ENCODE measurements at places on chromosomes 5 and 9.

DNA sequence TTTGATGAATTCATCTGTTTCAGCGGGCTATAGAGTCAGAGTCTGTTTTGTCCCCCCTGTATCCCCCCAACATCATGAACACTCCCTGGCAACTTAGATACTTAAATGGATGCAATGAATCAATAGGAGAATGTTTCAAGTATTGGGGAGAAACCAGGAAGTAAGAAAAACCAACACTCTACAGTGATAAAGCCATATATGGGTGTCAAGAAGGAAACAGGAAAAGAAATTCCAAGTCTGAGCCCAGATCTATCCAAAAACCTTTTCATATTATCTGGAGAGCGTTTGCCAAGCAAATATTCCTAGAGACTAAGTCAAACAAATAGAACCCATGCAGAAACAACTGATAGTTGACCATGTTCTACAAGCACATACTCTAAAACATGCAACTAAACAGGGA lies 2.3 kb upstream of the GNAQ start:
- H3K27me3 ChIP-seq = no peaks in the 10 kb centered on the region
- no peak overlapping the region for H3K4me3 ChIP-seq
- no peak for DNase-seq
- H3K27ac ChIP-seq = no peak overlapping the region

- DNase-seq = no peak
- no peaks in the 10 kb centered on the region for H3K27me3 ChIP-seq
- H3K4me3 ChIP-seq = no peak overlapping the region
- H3K36me3 ChIP-seq = no peaks in the 10 kb centered on the region
- no peak overlapping the region for H3K27ac ChIP-seq
- peaks cover 4% of the 10 kb centered on the region for H3K4me1 ChIP-seq
These were observed 172.8 kb downstream of the APBA1 start for GRCh38 chr9:69499407-69499806.

DNA sequence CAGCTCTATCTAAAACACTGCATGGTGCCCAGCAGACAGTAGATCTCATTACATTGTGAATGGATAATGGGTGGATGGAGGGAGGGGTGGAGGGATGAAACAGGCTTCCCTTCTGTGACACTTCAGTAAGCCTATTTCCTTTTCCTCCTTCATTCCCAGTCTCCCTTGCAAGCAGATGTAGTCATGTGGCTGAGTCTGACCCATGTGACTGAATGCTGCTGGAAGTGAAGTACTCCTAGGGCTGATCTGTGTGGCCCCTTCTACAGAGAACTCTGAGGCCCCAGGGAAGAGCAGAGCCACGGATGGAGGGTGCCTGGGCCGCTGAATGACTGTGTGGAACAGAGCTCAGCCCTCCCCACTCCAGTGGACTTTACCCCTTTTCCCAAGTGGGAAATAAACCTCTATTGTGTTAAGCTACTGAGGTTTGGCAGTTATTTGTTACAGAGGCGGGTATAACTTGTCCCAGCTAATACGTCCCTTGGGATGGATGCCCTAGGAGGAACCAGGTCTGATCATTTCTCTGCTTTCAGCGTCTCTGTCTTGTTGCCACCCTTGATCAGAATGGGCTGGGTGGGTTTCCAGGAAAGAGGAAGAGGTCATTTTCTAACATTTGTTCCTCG lies 176.1 kb upstream of the MVB12B start:
- H3K4me3 ChIP-seq = no peak overlapping the region
- H3K4me1 ChIP-seq = peaks cover 9% of the 10 kb centered on the region
- peaks cover 21% of the 10 kb centered on the region for H3K27me3 ChIP-seq
- no peaks in the 10 kb centered on the region for H3K36me3 ChIP-seq

GRCh38 chr5:117759849-117760499 lies 1185.4 kb upstream of the SEMA6A start:
- H3K4me1 ChIP-seq = no peaks in the 10 kb centered on the region
- H3K4me3 ChIP-seq = no peak overlapping the region
- H3K36me3 ChIP-seq = no peaks in the 10 kb centered on the region
- H3K27me3 ChIP-seq = no peaks in the 10 kb centered on the region

GRCh38 chr9:118643118-118643517 lies 726.1 kb downstream of the BRINP1 start:
- no peak for DNase-seq
- no peaks in the 10 kb centered on the region for H3K36me3 ChIP-seq
- no peak overlapping the region for H3K27ac ChIP-seq
- no peaks in the 10 kb centered on the region for H3K27me3 ChIP-seq

GRCh38 chr9:5839572-5839902 lies 6.6 kb upstream of the ERMP1 start:
- no peaks in the 10 kb centered on the region for H3K27me3 ChIP-seq
- DNase-seq = no peak
- H3K4me1 ChIP-seq = peaks cover 55% of the 10 kb centered on the region
- H3K4me3 ChIP-seq = no peak overlapping the region
- H3K36me3 ChIP-seq = no peaks in the 10 kb centered on the region

DNA sequence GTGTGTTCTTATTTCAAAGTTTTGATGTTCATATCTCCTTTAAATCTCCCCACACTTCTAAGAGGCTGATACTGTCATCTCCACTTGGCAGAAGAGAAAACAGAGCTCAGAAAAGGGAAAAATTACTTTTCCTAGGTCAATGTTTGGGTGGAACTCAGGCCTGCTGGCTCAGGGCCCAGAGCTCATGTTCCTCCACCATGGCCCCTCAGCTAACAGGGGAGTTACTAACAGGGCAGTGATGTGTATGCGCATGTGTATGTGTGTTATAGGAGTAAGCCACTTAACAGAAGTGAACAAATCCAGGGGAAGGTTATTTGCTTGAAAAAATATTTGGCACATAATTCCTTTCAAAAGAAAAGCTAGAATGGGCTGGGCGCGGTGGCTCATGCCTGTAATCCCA lies 2.5 kb downstream of the C1QTNF2 start:
- H3K27ac ChIP-seq = no peak overlapping the region
- H3K4me3 ChIP-seq = no peak overlapping the region
- H3K27me3 ChIP-seq = peaks cover 55% of the 10 kb centered on the region
- peaks cover 16% of the 10 kb centered on the region for H3K4me1 ChIP-seq
- DNase-seq = no peak

DNA sequence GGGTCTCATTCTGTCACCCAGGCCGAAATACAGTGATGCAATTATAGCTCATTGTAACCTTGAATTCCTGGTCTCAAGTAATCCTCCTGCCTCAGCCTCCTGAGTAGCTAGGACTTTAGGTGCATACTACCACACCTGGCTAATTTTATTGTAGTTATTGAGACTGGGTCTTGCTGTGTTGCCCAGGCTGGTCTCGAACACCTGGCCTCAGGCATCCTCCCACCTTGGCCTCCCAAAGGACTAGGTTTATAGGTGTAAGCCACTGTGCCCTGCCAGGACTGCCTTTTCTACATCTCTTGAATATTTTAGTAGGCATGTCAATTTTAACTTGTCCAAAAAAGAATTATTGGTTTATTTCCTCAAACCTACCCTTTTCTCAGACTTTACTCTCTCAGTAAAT lies 16.9 kb downstream of the DENND4C start:
- peaks cover 3% of the 10 kb centered on the region for H3K36me3 ChIP-seq
- DNase-seq = no peak

GRCh38 chr9:71741926-71742648 lies 26.2 kb downstream of the CEMIP2 start:
- no peaks in the 10 kb centered on the region for H3K27me3 ChIP-seq
- peaks cover 27% of the 10 kb centered on the region for H3K36me3 ChIP-seq
- no peak overlapping the region for H3K27ac ChIP-seq
- H3K4me3 ChIP-seq = no peak overlapping the region

- H3K27ac ChIP-seq = peak overlapping the region; percentile 33
- peak overlapping the region; percentile 73 for H3K4me3 ChIP-seq
- H3K4me1 ChIP-seq = peaks cover 32% of the 10 kb centered on the region
- H3K36me3 ChIP-seq = no peaks in the 10 kb centered on the region
- DNase-seq = peak; percentile 44
These were observed 247.7 kb upstream of the ANKRD55 start for GRCh38 chr5:56480705-56481427.

GRCh38 chr5:91288118-91288916 lies 94.8 kb downstream of the ARRDC3 start:
- H3K27me3 ChIP-seq = no peaks in the 10 kb centered on the region
- no peak overlapping the region for H3K4me3 ChIP-seq
- no peak for DNase-seq
- H3K36me3 ChIP-seq = peaks cover 9% of the 10 kb centered on the region

DNA sequence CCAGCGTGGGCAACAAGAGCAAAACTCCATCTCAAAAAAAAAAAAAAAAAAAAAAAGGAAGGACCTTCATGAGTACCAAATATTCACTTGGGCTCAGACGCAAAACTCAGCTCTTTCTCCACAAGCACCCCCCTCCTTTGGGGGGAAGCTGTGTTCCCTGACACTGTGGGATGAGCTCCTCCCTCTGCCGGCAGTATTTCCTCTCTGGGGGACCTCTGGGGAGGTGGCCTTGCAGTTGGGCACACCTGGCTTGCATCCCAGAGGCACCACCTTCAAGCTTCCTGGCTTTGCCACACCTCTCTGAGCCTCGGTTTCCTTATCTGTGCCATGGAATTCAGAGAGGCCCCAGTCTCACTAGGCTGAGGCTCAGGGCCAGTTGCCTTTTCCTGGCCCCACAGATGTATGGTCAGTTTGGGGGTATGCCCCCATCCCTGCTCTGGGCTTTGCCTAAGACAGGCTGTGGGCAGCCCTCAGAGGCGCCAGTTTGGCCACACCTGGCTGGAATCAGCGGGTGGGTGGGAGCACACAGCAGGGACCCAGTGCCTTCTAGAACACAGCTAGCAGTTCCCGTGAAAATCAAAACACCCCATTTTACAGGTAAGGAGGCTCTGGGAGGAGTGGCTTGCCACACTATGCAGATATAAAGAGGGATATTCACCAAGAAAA lies 157.5 kb upstream of the IER5L start:
- peaks cover 27% of the 10 kb centered on the region for H3K4me1 ChIP-seq
- H3K27me3 ChIP-seq = no peaks in the 10 kb centered on the region
- H3K27ac ChIP-seq = no peak overlapping the region
- no peaks in the 10 kb centered on the region for H3K36me3 ChIP-seq
- no peak overlapping the region for H3K4me3 ChIP-seq

DNA sequence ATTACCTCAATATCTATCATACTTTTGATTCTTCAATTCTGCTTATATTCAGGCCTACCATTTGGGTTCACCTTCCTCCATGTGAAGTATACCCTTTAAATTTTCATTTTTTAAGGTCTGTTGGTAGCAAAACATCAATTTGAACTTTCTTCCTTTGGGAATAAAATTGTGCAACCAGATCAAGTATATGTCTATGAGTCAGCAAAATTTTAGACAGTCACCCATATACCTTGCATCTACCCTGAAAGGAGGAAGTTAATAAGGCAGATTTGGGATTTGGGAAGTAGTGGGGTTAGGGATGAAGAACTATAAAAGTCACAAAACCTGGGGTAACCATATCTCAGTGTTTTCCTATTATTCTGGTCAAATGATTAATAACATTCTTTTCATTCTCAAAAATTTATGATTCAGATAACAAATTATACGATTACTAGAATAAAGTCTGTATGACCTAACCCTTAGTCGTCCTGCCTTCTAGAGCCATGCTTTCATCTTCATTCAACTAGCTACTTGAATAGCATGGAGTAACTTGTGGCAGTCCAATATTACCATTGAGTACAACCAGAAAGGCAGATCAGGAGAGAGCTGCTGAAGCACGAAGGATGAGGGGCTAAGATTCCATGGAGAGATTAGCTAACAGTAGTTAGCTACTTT lies 2.8 kb upstream of the IL33 start:
- peaks cover 14% of the 10 kb centered on the region for H3K27me3 ChIP-seq
- DNase-seq = no peak
- H3K27ac ChIP-seq = no peak overlapping the region
- H3K4me3 ChIP-seq = no peak overlapping the region
- H3K36me3 ChIP-seq = no peaks in the 10 kb centered on the region

DNA sequence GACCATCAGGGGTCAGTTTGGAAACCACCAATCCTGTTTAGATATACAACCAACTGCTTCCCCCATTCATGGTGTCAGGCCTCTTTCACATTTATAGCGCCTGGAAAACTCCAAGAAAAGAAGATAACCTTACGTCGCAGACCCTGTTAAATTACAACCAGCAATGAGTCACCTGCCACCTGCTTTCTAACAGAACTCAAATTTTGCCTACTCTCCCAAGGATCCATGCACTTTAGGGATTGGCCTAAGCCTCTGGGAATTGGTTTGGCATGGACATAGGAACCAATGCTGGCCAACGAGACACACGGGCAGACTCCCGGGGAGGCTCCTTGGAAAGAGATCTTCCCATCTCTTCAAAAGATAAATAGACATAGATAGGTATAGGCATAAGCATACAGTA lies 87.0 kb downstream of the FEM1C start:
- no peaks in the 10 kb centered on the region for H3K36me3 ChIP-seq
- no peaks in the 10 kb centered on the region for H3K4me1 ChIP-seq
- H3K4me3 ChIP-seq = no peak overlapping the region
- no peak for DNase-seq
- no peak overlapping the region for H3K27ac ChIP-seq

DNA sequence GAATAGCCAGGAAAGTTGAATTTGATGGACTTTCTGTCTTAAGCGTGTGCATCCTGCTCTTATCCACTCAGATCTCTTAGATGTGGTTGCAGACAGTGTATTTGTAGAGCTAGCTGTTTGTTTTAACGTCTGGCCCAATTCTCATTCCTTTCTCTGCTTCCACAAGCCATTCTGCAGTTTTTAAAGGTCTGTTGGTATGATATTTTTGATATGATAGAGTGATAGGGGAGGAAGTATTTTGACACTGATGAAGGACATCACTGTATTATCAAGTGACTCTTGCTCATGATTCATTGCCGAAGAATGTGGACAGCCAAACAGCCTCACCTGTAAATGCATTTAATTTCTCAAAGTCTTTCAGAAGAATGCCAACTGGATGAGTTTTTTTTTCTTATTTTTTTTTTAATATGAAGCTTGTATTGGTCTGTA lies 4.5 kb downstream of the TJP2 start:
- H3K27me3 ChIP-seq = peaks cover 18% of the 10 kb centered on the region
- H3K27ac ChIP-seq = no peak overlapping the region
- H3K4me1 ChIP-seq = peaks cover 49% of the 10 kb centered on the region
- DNase-seq = no peak
- H3K4me3 ChIP-seq = no peak overlapping the region

DNA sequence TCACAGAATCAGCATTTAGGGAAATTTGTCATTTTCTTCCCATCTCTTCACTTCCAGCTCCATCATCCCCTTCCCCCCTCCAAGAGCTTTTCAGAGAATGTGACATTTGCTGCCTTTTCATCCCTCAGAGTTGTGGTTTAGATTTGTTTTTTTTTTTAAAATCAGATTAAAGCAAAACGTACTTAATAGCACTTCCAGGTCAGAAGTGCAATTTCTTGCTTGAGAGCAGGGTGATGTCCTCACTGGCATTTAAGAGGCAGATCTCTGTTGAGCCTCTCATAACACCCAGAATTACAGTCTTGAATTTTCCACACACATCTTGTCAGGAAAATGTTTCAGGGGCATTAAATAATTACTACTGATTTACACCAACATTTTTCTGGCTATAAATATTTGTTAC lies 236.8 kb upstream of the VLDLR start:
- no peaks in the 10 kb centered on the region for H3K4me1 ChIP-seq
- H3K27me3 ChIP-seq = peaks cover 21% of the 10 kb centered on the region

All from activated naive CD4-positive, alpha-beta T cell treated with anti-CD3 and anti-CD28 coated beads for 36 hours (primary cell).